ENCODE measurements at places on chromosomes 11 and 22. TPM values are rescaled to one million over a fixed set of nuclear protein-coding genes. Genes with fewer than 3 reads are reported as not detected.

RFPL2 gene
- total RNA-seq = not detected

UCP3 gene
- 0.06 TPM for total RNA-seq

DBX1 gene
- not detected for total RNA-seq

OR5M11 gene
- total RNA-seq = not detected

OR5B21 gene
- total RNA-seq = not detected

CST6 gene
- 89.1 TPM for total RNA-seq

Data from epithelial cell of proximal tubule (primary cell).